ENCODE measurements at places on chromosomes 1 and 21. TPM values are rescaled to one million over a fixed set of nuclear protein-coding genes. Genes with fewer than 3 reads are reported as not detected.

CREG1 gene
- total RNA-seq: 6.7 TPM

AGT gene
- not detected for total RNA-seq

DNA sequence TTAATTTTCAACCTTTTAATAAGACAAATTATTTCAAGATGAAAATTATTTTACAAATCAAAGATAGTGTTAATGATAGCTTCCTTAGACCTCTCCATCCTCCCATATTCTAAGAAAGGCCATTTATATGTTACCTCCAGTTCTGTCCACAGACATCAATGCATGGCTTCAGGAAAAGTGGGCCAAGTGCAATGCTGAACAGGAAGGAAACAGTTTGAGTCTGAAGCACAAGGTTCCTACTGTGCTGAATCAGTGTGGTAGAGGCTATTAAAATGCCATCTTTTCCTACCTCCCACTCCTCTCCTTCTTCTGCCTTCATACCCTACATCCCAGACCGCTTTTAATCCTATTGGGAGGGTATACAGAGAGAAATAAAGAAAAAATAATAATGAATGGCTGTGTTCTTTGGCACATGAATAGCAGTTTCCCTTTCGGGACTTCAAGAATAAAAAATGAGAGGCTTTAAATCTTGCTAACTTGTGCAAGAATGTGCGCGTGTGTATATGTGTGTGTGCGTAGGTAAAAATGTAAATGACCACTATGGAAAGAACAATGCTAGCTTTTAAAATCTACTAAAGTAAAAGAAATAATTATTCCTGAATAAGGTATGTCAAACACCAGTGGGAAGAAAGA, 62.6 kb upstream of the C1orf105 start:
- no peak for DNase-seq

DNA sequence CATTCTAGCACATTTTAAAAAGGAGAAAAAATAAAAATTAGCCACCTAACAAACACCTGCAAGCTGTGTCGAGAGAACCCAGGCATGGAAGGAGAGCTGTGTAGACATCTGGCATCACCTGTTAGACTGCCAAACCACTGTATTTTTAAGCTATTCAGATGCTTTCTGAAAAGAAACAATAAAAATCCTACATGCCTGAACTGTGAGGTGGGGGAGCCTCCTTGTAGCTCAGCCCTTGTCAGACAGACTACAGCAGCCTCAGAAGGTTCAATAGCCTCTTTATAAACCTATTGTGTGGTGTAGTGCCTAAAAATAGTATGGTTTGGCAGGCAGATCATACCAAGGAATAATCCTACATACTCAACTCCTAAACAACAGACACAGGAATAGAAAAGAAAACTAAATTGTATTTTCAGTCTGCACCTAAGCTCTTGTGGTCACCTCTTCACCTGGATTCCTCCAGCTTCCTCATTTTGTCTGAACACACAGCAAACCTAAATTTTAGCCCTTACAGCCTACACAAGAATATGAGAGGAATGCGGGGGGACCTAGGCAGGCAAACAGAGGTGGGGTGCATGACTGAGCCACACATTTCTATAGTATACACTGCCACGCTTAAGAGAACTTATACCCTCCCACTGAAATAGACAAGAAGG, 67.0 kb downstream of the SIPA1L2 start:
- no peak for DNase-seq

FHAD1 gene
- total RNA-seq: 0.72 TPM

DNA sequence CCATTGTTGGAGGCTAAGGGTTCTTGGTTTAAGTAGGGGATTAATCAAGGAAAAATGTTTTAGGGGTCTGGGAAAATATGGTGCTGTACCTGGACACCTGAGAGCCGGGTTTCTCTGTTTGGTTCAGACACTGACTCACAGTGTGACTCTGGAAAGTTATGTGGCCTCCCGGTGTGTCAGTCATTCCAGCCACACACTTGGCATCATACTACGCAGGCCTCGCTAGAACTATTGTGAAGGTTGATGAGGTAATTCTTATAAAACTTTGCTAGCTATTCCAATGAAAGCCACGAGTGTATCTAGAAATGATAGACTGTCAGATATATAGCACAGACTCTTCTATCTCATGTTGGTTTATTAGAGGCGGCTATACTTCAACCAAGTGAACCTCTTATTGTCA, 4.8 kb upstream of the CAMSAP2 start:
- DNase-seq: no peak

GRCh38 chr1:40879482-40880175, 17.5 kb upstream of the CITED4 start:
- no peak for DNase-seq

DNA sequence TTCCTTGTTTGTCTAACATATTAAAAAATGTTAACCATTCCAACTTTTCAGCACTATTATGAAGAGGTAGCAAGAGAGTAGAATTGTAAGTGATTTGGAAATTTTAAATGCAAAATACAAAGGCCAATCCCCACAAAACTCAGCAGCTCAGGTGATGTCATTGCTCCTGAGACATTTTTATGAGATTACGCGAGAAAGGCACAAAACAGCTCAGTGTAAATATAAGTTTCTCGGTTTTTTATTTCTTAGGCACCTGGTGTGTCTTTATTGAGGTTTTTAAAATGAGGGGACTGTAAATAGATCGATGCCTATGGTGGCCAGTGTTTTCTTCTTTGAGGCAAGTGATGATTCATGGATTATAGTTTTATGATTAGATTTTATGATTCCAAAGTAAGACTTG, 6.1 kb downstream of the ABCG1 start:
- no peak for DNase-seq

GRCh38 chr1:232033285-232033684, 406.7 kb downstream of the DISC1 start:
- no peak for DNase-seq

DNA sequence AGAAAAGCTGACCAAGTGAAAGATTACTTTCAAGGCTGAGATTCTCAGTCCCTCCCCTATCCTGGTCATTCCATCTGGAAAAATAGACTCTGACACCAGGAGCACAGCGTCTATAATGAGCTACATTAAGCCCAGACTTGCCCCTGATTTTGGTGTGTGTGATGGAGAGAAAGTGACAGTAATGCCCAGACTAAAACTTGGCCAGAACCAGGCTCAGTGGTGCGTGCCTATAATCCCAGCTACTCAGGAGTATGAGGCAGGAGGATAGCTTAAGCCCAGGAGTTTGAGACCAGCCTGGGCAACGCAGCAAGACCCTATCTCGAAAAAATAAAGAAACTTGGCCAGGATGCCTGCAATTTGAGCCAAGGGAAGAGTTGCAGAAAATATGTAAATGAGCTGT, 15.9 kb downstream of the PLEKHA6 start:
- DNase-seq: no peak

RNF187 gene
- 68.6 TPM for total RNA-seq

GRCh38 chr1:869499-870244, 54.1 kb upstream of the SAMD11 start:
- peak; percentile 92 for DNase-seq

GRCh38 chr1:21781815-21782348, 1.1 kb downstream of the USP48 start:
- DNase-seq: peak; percentile 16

GRCh38 chr1:217564207-217564606, 66.7 kb downstream of the GPATCH2 start:
- no peak for DNase-seq

RGS18 gene
- 21.9 TPM for total RNA-seq

DNA sequence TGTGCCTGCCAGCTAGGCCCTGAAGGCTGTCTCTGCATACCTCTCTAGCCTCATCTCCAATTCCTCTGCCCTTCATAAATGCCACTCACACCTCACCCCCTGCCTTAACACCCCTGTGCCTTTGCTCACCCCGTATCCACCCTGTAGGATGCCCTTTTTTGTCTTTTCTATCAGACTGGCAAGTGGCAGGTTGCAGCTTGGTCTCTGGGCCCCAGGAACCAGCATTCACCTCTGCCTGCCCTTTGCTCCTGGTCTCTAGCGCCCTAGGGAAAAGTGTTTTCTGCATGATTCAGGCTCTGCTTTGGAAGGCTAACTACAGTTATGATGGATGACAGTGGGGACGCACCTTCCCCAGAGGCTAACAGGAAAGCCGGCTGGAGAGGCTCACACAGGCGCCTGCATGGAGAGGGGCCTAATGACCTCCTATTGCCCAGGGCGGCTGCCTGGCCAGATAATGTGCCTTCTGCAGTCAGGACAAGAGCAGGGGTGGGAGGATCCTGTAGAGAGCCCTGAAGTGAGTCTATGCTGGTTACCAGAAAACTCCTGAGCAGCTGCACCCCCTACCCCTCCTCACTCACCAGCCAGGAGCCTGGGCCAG, 11.2 kb downstream of the KANK4 start:
- no peak for DNase-seq

- DNase-seq: no peak
Measured at GRCh38 chr1:90114521-90115141, 119.7 kb downstream of the ZNF326 start.

- DNase-seq: no peak
Measured at GRCh38 chr21:33734291-33734690, 92.0 kb downstream of the ITSN1 start.

- no peak for DNase-seq
Measured at GRCh38 chr1:156659661-156659987, 17.6 kb downstream of the NES start.

DNA sequence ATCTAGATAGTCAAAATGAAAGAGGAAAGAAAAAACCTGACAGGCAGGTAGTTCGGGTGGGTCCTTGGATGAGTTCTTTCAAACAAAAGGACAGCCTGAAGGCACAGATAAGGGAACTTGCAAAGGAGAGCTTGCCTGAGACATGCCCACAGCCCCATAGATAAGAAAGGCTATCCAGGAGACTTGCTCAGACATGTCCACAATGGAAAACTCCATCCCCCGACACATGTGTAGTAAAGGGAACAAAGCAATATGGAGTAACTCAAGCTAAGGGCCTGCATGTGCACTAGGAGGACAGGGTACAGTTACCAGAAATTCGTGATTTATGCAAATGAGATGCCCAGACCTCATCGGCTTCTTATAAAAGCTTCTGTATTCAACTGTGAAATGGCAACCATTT, 281.5 kb downstream of the NEGR1 start:
- DNase-seq: no peak

DNA sequence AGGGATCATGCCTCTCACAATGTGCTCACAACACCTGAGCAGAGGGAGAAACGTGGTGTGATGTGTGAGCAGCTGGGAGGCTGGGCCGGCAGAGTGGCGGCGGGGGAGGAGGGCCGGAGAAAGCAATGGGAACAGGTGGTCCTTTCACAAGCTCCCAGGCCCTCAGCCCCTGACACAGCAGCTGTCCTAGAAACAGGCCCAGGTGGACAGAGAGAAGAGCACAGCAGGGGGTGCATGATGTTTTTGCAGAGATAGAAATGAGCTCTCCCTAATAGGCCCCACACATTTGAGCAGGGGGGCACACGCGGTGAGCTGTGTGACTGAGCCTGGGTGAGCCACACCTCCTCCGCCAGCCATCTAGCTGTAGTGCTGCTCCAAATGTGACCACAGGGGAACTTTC, 7.6 kb upstream of the RGS16 start:
- no peak for DNase-seq

DNA sequence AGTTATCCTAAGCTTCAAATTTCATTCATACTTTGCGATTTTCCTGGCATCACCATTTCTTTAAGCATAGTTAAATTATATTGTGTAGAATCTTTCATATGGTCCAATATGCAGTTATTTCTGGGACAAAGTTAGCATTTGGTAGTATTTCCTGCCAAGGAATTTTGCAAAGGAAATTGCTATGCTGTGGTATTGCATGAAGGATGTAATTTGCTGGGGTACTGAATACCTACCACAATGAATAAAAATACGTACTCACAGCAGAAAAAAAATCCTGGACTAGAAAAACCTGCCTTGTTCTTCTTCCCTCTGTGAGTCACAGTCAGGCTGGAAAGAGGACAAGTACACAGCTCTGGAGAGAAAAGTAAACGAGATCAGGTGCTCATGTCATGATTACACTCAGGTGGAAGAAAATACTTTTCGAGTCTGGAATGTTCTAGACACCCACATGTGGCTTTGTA, 241.2 kb downstream of the PTBP2 start:
- DNase-seq: no peak

GRCh38 chr1:211684331-211684730, 8.9 kb upstream of the NEK2 start:
- DNase-seq: no peak

SLC9A1 gene
- total RNA-seq: 37.4 TPM

C1orf210 gene
- total RNA-seq: not detected

ITGB2 gene
- 1,223 TPM for total RNA-seq

WNT2B gene
- 0.16 TPM for total RNA-seq

MSH4 gene
- total RNA-seq: 0.52 TPM

DNA sequence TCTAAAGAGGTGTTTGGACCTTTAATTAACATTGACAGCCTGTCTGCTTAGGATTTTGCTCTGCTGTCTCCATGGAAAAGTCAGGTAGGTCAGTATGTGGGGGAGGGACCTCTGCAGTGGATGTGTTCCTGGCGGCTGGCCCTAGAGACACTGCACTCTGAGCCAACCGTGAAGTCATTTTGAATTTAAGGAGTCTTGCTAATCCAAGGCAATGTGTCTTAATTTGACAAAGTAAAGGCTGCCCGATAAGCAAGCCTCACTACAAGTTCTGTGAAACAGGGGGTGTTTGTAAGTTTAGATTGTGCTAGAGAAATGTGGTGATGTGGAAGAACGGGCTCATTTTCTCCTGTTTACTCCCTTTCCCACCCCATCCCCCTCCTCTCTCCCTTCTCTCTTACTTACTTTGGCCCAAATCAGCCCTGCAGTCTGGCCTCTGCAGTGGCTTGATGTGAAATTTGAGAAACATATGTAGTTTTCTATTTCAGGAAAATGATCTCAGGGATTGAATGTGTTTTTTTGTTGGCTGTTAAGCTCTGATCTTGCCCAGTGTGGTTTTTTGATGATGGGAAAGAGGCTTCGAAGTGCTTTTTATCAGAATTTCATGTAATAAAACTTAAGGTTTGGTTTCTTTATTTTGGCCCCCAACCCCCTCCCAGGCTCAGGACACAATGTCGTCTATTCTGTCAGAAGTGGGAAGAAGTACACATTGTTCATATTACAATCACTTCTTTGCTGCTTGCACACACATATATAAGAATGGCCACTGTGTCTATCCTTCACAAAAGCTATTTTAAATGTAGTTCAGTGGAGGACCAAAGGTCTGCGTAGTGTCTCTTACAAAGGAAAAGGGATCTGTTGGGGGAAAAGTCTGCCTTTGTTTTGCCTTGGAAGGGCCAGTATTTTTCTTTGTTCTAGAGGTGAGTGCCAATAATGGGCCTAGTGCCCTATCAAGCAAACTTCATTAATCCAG, 96.6 kb downstream of the FGGY start:
- no peak for DNase-seq

CHAF1B gene
- total RNA-seq: 7.9 TPM

LCE6A gene
- total RNA-seq: not detected

LCE2A gene
- total RNA-seq: not detected

PRKAA2 gene
- not detected for total RNA-seq

- DNase-seq: no peak
Measured at GRCh38 chr1:20903437-20903836, 116.3 kb upstream of the HP1BP3 start.

GRHL3 gene
- not detected for total RNA-seq
